NCI-H1048 (cell line): ENCODE measurements at places on chromosomes 3 and 15.

DNA sequence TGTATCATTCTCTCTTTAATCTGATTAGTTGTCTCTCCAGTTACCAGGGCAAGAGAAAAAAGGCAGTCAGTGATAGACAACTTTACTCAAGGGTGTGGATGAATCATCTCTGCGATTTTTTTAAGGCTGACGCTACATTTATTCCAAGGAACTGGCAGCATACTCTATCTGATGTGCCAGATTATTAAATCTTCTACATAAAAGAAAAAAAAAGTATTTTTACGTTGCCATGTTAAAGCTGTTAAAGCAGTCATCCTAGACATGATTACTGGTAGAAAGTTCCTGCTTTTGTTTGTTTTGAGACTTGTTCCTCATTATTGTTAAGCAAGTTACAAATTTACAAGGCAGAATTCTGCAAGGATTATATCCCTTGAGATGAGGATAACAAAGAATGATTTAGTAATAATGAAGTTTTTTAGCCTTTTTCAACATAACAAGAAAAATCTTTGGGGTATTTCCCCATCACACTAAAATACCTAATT lies 121.7 kb downstream of the CBLB start:
- DNase-seq: no peak

DNA sequence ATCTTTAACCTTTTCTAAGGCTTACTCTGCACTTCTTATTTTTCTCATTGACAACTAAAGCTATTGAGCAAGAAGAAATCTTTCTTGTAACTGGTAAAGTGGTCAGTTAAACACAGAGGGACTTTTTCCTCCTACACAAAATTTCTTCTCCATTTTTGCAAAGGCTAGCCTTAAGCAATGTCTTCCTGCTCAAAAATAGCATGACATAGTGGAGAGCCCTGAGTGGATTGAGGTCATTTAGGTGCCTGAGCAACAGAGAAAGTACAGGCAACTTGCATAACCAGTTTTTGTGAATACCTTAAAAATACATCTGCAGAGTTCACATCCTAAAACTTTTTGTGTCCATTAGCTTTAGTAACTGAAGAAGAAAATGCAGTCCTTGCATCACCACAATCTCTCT lies 144.7 kb upstream of the TTC14 start:
- no peak for DNase-seq

DNA sequence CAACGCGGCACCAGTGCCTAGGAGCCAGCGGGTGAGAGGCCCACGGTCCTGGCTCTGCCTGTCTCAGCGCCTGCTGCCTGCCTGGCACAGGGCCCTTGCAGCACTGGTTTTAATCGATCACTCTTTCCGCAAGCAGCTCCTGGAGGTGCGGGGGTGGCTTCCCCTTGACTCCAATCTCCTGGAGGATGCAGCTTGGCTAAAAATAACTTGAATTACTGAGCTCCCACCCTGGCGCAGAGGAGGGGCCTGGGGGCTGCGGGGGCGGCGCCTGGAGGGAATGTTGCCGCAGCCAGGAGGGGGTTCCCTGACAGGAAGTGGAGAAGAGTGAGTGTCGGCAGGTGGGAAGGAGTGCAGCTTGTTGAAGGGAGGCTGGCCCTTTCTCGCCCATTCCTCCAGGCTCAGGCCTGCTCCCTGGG lies 9.9 kb upstream of the RPL29 start:
- no peak for DNase-seq

DNA sequence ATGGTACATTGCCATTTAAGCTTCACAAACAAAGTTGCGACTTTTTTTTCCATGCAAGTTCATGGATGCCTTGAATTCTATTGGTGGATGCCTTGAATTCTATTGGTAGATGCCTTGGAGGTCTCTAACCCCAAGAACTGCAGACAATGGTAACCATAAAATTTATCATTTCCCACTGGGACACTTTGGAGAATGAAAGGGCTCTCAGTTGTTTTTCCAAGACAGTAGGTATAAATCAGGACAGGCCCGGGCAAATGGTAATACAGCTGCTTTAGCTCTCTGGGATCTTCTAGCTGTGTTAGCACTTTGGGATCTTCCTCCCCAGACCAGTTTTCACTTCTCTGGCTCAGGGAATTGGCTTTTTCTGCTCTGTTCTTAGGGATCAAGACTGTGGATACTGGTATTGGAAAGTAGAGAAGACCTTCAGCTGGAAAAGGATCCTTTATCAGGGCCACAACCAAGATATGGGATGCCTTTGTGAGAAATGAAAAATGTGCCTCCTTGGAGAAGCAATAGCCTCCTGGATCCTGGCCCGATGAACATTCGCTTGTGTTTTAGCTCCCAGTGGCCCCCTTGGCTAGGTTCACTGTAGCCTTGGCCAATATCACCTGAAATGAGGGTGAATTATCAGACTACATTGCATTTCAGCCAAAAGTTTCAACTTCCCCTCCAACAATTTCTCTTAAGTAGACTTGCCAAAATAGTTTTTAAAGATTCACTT lies 8.3 kb downstream of the LRRC3B start:
- no peak for DNase-seq

GRCh38 chr15:99442252-99442897 lies 123.4 kb upstream of the MEF2A start:
- DNase-seq: no peak

GRCh38 chr3:177263615-177264368 lies 66.5 kb upstream of the TBL1XR1 start:
- no peak for DNase-seq

GRCh38 chr15:101215681-101216080 lies 36.2 kb downstream of the CHSY1 start:
- DNase-seq: no peak

DNA sequence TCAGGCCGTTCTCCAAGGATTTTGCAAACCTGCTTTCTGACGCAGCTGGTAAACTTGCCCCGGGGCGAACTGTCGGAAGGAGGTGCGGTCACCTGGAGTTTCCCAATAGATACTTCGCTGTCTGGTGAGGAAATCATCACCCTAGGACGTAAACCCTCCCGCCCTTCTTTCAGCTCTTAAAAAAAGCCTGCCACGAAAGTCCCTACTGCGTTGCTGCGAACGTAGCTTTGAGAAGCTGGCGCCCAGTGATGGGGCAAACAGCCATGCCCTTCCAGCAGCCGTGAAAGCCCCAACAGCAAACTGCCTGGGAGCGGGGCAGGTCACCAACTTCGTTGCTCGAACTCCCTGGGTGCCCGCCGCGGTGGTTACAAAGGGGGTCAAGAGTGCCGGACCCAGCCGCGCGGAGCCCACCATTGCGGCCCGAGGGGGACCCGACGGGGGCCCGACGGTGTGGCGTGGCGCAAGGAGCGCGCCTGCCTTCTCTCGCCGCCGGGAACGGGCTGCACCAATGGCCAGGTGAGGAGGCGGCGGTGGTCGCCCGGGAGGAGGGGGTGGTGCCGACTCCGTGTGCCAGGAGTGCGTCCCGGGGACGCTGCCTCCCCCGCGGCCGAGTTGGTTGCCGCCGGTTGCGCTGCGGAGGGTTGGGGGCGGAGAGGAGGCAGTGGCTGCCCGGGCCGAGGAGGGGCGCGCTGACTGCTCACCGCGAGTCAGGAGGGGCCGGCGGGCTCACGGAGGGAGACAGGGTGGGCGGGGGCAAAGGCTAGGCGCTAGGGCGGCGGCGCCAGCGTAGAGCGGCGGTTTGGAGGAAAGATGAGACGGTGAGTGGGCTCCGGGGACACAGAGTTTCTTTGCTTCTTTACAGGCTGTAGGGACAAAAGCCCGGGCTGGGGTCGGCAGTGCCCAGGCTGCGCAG lies at the start of gene PHLDB2:
TSS of gene PHLDB2 (plus strand) at position 205 of the 913 bp plus-strand sequence. CDS start 24,813 bp downstream, outside the sequence.
- no peak for DNase-seq
